ENCODE measurements at places on chromosomes 4 and X. TPM values are rescaled to one million over a fixed set of nuclear protein-coding genes. Genes with fewer than 3 reads are reported as not detected.

GRCh38 chr4:101649790-101650515, 140.6 kb upstream of the BANK1 start:
- DNase-seq, result no peak

- no peak for DNase-seq
These were observed 1304.0 kb downstream of the FAM133A start for GRCh38 chrX:94977986-94978385.

- DNase-seq, result no peak
These were observed 1.2 kb upstream of the BLTP1 start for GRCh38 chr4:122150931-122151330.

- DNase-seq, result no peak
These were observed 49.1 kb downstream of the APOOL start for GRCh38 chrX:85052636-85053343.

GPM6B gene
- 82.6 TPM for polyA plus RNA-seq
